ENCODE measurements at places on chromosomes 6 and 20.
A peak's percentile ranks its signal among the peaks of the same experiment; 100 is the strongest.

- no peak overlapping the region for H3K4me3 ChIP-seq
- H3K27me3 ChIP-seq: peaks cover 6% of the 10 kb centered on the region
- no peaks in the 10 kb centered on the region for H3K36me3 ChIP-seq
- no peaks in the 10 kb centered on the region for H3K4me1 ChIP-seq
These were observed 66.7 kb downstream of the FAM229B start for GRCh38 chr6:112153926-112154607.

- no peak for DNase-seq
- peaks cover 3% of the 10 kb centered on the region for H3K4me1 ChIP-seq
- no peak overlapping the region for H3K4me3 ChIP-seq
- no peak overlapping the region for H3K27ac ChIP-seq
- H3K27me3 ChIP-seq: peaks cover 8% of the 10 kb centered on the region
- no peaks in the 10 kb centered on the region for H3K36me3 ChIP-seq
These were observed 133.5 kb downstream of the PHACTR3 start for GRCh38 chr20:59737816-59738215.

DNA sequence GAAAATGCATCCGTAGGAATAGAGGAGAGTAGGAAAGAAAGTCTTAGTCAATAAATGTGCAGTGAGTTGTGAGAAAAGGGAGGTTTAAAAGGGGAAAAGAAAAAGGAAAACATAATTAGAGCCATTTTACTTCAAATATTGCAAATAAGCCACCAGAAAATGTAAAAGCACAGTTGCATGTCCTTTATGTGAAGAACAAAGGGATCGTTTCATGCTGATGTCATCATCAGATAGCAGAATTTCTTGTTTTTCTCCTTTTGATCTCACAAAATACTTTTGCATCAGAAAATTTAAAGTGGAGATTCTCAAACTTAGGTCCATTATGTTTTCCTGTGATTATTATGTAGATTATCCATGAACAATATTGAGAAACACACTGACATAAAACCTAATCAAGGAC, 166.7 kb downstream of the HAO1 start:
- no peak for DNase-seq
- H3K27me3 ChIP-seq: peaks cover 2% of the 10 kb centered on the region
- no peak overlapping the region for H3K4me3 ChIP-seq
- H3K4me1 ChIP-seq: no peaks in the 10 kb centered on the region
- H3K27ac ChIP-seq: no peak overlapping the region

DNA sequence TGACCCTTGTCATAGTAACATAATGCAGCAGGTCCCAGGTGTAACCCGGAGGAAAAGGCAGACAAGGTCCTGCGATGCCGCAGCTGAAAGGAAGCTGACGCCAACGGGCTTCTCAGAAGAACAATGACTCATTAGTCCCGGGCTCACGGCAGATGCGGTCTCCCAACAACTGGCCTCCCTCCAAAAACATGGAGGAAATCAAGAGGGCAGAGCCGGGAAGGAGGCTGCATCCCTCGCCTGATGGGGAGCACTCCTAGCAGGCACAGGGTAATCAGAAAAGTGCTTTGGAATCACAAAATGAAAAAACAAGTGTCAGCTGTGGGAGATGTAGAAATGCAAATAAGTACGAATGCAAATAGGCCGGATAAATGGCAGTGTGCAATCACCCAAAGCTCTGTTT, 165.2 kb upstream of the AGPAT4 start:
- peaks cover 2% of the 10 kb centered on the region for H3K27me3 ChIP-seq
- DNase-seq: no peak
- no peaks in the 10 kb centered on the region for H3K36me3 ChIP-seq
- H3K4me1 ChIP-seq: no peaks in the 10 kb centered on the region

DNA sequence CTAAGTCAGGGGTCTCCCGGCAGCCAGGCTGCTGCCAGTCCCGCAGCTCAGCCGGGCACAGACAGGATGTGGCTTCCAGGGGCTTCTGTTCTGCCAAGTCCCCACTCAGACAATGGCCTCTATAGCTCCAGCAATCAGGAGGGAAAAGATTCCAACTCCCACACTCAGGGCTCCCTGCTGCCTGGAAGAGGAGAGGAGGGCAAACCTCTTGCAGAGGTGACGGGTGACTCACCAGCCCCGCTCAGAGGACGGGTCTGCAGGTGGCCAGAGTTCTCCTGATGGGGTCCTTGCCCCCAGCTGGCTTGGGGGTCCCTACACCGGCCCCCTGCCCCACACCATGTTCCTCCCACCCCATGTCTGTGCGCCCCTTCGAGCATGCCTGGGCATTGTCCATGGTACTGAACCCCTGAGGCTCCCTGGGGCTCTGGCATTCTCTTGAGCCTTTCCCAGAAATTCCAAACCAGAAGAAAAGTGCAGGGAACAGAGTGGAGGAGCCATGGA, 32.6 kb downstream of the NTSR1 start:
- H3K4me3 ChIP-seq: no peak overlapping the region
- H3K4me1 ChIP-seq: peaks cover 33% of the 10 kb centered on the region
- H3K27me3 ChIP-seq: peaks cover 4% of the 10 kb centered on the region
- H3K36me3 ChIP-seq: no peaks in the 10 kb centered on the region
- peak overlapping the region; percentile 65 for H3K27ac ChIP-seq
- no peak for DNase-seq

DNA sequence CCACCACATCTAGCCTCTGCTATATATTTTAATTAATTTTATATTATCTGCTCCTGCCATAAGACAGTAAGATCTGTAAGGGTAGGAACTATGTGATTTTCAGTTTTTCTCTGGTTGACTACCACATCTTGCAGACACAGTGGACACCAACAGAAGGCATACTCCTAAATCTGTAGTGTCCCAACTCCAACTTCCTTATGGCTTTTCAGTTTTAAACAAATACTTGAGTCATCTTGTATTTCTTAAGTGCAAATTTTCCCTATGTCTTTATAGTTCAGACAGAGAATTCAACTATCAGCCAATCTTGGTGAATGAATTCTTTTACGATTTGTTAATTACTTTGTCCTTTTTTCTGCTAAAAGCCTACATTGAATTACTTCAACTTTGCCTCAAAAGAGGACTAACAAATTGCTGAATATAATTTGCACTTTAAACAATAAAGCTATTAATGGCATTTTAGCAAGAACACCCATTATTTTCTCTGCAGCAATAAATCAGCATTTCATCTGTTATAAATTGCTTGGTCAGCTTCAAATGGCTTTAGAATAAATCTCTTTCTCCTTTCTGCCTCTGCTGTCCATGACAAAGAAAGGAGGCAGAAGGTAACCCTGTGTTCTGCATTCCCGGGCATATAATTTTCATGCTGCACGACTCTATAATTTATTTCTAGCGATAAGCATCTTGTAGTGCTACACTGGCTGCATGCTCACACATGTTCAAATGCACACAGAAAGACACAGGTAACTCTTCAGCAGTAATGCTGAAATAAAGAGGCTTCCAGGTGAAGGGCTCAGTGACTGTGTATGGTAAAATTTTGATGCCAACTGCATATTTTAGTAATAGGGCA, 144.8 kb downstream of the BACH2 start:
- peaks cover 9% of the 10 kb centered on the region for H3K36me3 ChIP-seq
- no peaks in the 10 kb centered on the region for H3K27me3 ChIP-seq
- no peak for DNase-seq
- H3K27ac ChIP-seq: no peak overlapping the region
- peaks cover 53% of the 10 kb centered on the region for H3K4me1 ChIP-seq

All from naive thymus-derived CD8-positive, alpha-beta T cell (primary cell).